ENCODE measurements at places on chromosomes 7 and 10.

DNA sequence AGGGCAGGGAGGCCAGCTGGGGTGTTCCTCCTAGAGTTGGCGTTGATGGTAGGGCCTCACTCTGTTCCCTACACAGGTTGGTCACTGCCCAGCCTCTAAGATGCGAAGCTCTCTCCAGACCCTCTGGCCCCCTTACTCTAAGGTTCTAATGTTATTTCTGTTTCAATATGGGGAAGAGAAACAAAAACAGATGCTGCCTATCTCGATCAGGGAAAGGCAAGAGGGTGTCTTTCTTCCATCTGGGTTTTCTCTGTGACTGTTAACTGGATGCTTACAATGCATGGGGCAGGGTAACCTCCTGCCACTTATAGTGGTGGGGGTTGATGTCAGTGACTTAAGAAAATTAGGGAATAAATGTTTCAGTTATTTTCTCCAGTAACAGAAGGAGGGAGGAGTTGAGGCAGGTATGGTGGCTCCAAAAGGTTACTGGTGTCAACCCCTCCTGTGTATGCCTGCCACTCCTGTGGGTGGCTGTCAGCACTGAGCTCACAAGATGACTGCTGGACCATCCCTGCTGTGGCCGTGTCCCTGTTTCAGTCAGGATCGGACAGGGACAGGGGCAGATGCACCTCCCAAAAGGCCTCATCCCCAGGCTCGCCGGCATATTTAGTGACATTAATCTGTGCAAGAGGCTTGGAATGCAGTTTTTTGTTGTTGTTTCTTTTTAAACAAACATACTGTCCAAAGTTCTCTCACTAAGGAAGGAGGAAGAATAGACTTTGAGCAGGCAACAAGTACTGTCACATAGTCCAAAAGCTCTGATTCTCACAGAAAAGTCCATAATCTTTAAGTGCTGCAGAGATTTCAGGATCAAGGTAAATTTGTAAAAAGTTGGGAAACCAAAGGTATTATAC lies 39.6 kb upstream of the SYPL1 start:
- DNase-seq = no peak

- DNase-seq = no peak
Observed at GRCh38 chr10:44089671-44090070, 295.2 kb downstream of the CXCL12 start.

DNA sequence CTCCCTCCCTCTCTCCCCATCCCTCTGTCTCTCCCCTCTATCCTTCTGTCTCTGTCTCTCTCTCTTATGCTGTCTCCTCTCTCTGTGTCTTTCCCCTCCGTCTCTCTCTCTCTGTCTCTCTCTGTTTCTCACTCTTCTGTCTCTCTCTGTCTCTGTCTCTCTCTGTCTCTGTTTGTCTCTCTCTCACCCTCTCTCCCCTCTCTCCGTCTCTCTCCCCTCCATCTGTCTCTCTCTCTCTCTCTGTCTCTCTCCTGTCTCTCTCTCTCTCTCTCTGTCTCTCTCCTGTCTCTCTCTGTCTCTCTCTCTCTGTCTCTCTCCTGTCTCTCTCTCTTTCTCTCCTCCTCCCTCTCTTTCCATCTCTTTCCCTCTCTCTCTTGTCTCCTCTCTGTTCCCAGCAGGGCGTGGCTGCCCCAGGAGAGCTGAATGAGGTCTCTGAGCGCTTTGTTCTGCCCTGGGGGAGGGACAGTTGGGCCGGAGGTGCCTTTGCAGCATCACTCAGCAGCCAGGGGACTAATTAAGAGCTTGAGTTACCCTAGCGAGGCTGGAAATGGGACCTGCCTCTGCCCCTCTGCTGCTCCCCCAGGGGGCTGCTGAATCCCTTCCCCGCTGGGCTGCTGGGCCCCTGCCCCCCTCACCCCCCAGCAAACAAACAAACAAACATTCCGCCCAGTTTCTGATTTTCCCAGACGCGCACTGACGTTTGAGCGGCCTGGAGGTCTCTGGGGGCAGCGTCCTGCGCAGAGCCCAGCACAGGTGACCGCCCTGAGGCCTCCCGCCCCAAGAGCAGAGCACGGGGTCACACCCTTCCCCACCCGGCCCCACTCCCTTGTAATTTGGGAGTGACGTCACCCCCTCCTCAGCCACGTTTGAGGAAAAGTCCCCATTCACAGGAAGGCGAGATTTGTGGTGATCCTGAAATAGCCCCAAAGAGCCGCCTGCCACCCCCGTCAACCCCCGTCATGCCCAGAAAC lies 68.1 kb downstream of the PDGFA start:
- no peak for DNase-seq

GRCh38 chr7:51255536-51256208 lies 60.9 kb downstream of the COBL start:
- no peak for DNase-seq

DNA sequence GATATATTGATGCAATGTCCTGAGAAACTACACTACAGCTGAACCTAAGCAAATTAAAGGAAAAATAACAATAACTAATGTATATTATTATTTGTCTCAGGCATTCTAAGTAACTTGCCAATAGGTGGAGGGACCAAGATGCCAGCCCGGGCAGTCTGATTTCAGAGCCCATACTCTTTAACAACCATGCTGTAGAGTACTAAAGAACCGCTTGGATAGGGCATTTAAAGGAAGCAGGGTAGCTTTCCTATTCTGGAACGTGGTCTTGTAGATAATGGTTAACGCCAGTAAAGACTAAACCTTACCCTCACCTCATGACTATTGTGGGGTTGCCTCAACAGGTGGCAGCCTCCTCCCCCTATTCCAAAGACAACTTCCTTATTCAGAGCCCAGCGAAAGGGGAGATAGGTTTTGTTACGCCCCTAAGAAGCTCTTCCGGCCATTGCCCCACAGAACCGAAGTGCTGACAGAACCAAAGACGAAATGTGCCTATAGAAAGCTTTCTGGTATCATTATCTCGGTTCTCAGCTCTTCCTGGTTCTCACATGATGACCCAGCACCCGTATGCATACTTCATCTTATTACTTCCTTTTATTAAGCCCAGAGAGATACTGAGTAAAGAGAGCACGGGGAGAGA lies 707 bp upstream of the C1GALT1 start:
- DNase-seq = no peak

DNA sequence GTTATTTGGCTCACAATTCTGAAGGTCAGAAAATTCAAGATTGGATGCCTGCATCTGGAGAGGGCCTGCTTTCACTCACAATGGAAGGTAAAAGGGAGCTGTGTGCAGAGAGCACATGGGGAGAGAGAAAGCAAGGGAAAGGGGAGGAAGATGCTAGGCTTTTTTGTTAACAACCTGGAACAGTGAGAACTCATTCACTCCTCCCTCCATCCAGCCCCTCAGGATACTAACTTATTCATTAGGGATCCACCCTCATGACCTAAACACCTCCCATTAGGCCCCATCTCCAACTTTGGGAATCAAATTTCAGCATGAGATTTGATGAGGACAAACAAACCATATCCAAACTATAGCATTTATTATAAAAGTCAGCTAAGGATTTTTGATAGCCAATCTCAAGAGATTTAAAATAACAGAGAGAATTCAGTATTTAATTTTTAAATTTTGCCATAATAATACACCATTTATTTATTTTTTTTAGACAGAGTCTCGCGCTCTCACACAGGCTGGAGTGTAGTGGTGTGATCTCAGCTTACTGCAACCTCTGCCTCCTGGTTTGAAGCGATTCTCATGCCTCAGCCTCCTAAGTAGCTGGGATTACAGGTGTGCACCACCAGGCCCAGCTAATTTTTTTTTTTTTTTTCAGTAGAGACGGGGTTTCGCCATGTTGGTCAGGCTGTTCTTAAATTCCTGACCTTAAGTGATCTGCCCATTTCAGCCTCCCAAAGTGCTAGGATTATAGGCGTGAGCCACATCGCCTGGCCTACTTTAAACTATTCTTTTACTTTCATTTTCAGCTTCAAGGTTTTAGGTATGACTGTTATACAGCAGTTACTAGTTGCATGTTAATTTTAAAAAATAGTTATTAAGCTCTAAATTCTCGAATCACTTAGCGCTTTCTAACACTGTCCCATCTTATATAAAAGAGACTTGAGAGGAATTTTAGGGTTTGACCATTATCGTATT lies 20.3 kb upstream of the ETV1 start:
- no peak for DNase-seq

- DNase-seq = no peak
Observed at GRCh38 chr7:74572301-74572979, 85.1 kb upstream of the GTF2I start.

- no peak for DNase-seq
Observed at GRCh38 chr7:95479992-95480624, 5.6 kb upstream of the ASB4 start.

GRCh38 chr10:126198681-126199080 lies 189.6 kb downstream of the ADAM12 start:
- DNase-seq = no peak

DNA sequence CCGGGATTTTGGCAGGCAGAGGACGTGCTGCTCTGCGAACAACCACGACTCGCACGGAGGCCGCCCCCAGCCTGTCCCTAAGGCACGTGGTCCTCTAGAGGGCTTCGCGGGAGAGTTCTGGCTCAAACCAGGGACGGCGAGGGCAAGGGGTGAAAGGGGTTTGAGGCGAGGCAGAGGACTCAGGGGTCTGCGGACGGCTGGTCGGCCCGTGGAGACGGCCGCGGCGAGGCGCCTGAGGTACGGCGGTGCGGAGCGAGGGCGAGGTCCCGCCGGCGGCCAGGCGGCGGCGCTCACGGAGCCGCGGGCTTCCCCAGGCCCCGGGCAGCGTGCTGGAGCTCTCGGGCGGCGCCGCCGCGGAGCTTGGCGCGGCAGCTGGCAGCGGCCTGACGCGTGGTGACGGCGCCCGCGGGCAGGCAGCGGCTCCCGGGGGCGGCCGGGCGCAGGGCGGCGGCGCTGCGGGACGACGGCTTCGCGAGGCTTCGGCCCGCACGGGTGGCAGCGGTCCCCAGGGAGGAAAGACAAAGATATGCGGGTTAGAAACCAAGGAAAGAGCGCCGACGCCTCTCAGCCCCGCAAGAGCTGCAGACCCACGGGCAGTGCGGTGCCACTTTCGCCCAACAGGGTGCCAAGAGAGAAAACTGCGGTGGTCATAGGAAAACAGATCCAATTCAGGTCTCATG lies 44.8 kb downstream of the ZNF800 start:
- no peak for DNase-seq
